ENCODE measurements at places on chromosomes 1 and 21. TPM values are rescaled to one million over a fixed set of nuclear protein-coding genes. Genes with fewer than 3 reads are reported as not detected.

F13B gene
- total RNA-seq: not detected

COX20 gene
- 51.6 TPM for total RNA-seq

FHAD1 gene
- 1.3 TPM for total RNA-seq

FCRL6 gene
- total RNA-seq: not detected

TGFB2 gene
- total RNA-seq: 0.04 TPM

ALPL gene
- 0.38 TPM for total RNA-seq

IL6R gene
- total RNA-seq: 0.24 TPM

TMIGD3 gene
- 0.13 TPM for total RNA-seq

- no peak for DNase-seq
Observed at GRCh38 chr1:88179943-88180342, 504.1 kb upstream of the PKN2 start.

- no peak for DNase-seq
Observed at GRCh38 chr21:33815143-33815707, 100.4 kb downstream of the ATP5PO start.

GRCh38 chr1:151613282-151613780 lies 1.5 kb downstream of the SNX27 start:
- no peak for DNase-seq

All from K562 (cell line).